Activated T-cell treated with anti-CD3 and anti-CD28 coated beads for 1 hour (primary cell): ENCODE measurements at places on chromosomes 2 and 18.

DNA sequence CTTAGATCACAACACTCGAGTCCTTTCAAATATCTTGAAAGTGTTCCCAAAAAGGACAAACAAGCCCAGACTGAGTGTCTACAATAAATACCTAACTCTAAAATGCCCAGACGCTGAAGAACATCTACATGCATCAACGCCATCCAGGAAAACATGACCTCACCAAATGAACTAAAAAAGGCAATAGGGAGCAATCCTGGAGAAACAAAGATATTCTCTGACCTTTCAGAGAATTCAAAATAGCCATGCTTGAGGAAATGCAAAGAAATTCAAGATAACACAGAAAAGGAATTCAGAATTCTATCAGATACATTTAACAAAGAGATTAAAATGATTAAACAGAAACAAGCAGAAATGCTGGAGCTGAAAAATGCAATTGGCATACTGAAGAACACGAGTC, 61.2 kb upstream of the CHN1 start:
- no peak for DNase-seq

DNA sequence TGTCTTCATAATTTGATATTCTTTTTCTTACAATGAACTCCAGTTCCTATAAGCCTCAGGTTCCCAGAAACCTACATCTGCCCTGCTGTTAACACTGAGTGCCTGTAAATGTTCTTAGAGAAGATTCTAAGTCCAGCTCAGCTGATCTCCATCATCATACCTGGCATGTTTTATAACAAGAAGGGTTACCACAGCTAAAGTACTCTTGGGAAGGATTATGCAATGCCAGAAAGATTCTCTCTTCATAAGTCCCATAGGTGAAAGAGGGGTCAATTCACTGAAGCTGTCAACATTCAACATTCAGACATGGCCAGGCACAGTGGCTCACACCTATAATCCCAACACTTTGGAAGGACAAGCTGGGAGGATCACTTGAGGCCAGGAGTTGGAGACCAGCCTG, 31.3 kb upstream of the PTPN4 start:
- no peak for DNase-seq

DNA sequence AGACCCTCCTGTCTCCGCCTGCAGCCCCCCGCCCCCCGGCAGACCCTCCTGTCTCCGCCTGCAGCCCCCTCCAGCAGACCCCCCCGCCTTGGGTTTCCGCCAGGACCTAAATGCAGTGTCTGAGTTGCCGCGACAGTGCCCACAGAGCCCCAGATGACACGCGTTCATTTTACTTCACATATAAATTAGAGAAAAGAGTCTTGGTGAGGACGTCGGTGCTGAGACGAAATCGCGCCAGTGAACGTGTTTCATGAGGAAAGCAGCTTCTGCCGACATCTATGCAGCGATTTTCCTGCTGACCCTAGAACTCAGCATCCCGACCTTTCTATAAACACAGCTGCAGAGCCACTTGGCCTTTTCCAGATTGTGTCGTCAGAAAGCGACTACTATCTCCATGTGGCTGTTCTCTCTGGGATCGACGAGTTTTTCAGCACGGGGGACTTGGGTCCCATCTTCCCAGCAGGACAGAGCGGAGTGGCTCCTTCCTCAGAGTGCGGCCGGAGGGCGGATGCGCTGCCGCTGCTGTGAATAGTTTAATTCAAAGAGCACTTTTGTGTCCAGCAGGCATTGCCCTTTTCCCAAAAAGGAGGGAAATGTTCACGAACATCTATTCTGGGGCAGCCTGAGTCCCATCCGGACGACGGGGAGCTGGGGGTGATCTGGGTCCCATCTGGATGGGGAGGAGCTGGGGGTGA, 136.7 kb downstream of the NFATC1 start:
- no peak for DNase-seq

- no peak for DNase-seq
Observed at GRCh38 chr18:2986150-2986865, 26.6 kb downstream of the LPIN2 start.

DNA sequence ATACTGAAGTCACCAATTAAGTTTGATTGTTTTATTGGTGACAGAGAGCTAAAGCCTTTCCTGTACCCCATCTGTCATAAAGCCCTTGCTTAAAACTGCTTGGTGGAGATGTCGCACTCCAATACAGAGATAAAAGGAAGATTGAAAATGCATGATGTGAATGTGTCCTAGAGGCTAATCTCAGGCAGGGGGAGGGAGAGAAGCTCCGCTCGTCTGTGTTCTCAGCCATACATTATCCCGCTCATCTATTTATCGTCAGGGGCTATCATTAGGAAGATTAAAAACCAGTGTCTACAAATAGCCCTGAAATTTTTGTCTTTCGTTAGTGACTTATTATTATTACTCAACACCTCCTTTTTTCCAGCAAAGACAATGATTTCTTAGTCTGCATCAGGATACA, 110.3 kb downstream of the CMPK2 start:
- no peak for DNase-seq

DNA sequence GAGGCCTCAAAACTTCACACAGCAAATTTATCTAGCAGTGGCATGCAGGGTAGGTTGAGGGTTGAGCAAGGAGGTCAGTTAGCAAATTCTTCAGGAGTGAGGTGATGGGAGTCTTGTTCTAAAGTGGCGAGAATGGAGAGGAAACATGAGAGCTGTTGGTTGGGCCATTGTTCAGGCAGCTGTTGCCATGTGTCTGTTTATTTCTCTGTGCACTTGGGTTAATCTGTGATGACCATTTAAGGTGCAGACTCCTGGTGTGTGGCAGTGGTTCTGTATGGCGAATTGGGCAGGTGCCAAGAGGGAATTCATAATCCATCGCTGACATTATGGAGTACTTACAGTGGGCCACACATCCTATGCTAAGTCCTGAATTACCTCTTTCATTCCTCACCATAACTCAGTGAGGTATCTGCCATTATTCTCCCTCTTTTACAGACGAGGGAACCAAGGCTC, 30.4 kb downstream of the TMEM178A start:
- no peak for DNase-seq

GRCh38 chr2:208175069-208175839, 11.9 kb upstream of the CRYGA start:
- peak; percentile 37 for DNase-seq

DNA sequence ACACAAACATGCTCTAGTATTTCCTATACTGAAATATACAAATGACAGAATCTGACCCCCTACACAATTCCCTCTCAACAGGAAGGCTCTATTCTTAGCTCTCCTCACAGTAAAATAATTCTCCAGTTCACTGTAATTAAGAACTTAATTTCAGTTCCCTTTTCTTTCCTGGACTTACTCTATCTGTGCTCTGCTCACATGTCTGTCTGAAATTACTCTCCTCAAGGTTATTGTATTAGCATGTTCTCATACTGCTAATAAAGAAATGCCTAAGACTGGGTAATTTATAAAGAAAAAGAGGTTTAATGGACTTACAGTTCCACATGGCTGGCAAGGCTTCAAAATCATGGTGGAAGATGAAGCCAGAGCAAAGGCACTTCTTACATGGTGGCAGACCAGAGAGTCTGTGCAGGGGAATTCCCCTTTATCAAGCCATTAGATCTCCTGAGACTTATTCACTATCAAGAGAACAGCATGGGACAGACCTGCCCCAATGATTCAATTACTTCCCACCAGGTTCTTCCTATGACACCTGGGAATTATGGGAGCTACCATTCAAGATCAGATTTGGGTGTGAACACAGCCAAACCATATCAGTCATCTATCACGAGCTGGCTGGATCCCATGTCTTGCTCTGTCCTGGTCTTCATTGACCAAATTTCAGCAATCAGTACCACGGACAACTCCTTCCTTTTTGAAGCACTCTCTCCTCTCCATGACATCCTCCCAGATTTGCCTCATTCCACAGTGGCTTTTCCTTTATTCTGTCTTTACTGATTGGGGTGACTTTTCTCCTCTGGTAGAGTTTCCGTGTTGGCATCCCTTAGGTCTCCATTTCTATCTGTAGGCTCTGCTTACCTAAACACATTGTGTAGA, 110.9 kb downstream of the GALR1 start:
- DNase-seq, result no peak

DNA sequence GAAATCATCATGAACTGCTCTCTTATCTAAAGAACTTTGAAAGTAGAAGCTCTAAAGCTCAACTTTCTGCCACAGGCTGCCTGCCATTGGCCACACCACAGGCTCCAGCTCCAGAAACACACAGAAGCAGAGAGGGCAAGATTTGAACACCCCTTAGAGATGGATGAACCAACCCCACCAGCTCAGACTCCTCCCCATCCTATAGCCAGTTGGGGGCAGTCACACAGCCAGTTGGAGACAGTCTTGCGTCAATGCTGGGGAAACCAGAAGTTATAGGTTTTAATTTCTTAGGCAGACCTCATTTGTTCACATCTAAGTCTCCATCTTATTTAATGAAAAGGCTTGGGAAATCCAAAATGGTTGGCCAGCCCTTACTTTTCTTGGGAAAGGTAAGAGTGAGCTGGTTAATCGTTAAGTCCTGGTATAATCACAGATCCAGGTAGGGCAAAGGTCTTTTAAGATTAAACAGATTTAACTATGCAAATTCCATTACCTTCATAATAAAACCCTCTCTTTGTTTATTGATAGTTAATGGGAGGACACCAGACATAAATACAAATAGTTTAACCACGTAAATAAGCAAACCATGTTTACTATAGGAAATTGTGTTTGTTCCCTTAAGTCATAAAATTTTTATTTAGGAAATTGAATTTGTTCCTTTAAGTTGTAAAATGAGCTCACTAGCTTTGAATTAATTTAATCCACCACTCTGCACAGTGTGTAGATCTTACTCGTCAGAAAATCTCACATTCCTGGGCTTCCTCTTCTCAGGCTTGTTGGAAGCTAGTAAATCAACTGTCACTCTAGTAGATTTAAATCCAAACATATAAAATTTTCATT, 28.0 kb downstream of the MRO start:
- no peak for DNase-seq

- DNase-seq, result no peak
Observed at GRCh38 chr18:79495591-79496071, 99.9 kb downstream of the NFATC1 start.

- no peak for DNase-seq
Observed at GRCh38 chr2:36461039-36461681, 105.6 kb downstream of the CRIM1 start.

DNA sequence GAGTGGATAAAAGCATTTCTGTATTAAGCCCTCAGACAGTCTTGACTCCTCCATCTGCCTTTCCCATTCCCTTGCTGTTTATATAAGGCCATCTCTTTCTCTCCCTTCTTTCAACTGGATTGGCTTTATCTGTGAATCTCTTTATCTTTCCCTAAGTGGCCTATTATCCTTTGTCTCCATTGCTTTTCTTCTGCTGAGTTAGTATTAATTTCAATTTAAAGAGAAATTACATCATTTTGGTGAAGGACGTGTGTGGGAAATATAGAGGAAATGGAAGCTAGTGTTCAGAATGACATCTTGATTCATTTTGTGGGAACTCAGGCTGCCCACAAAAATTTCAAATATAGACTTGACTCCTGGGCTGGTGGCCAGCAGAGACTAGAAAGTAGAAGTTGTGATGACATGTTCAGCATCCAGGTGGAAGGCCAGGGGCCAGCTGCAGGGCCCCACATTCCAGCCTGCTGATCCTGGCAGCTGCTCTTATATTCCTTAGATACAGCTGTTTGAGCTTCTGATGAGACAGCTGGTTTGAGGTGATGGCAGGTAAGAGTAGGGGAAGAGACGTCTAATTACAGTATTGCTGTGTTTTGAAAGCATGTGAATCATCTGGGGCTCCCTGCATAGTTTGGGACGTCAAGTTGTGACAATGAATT, 52.3 kb downstream of the DIS3L2 start:
- DNase-seq, result no peak

DNA sequence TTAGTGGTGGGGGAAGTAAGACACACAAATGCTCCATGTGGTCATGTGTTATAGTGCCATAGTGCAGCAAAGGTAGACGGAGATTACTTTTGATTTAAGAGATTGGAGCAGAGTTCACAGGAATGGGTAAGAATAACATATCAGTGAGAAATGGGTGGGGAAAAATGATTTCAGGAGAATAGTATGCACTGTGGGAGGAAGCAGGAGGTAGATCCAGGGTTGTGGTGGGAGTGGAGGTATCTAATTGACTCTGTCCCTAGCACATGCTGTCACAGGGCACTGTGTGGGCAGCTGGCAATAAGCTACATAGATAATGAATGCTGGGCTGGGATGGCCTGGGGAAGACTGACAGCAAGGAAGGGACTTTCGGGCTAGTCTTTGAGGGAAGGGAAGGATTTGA, 65.3 kb downstream of the STAT1 start:
- no peak for DNase-seq

DNA sequence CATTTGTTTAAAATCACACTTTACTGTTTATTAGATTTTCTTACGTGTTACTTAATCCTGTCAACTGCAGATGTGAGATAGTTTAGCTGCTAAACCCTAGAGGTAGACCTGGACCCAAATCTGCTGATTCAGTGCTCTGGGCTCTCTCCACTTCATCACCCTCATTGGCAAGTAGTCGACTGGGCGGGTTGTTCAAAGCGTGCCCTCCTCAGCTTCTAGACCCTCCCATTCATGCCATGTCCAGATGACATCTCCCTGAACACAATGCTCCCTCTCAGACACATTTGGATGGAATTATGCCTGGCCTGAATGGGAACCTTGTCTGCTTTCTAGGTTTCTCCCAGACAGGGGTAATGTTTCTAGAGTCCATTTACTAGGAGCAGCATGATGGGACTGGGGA, 43.7 kb downstream of the RPIA start:
- DNase-seq, result no peak

DNA sequence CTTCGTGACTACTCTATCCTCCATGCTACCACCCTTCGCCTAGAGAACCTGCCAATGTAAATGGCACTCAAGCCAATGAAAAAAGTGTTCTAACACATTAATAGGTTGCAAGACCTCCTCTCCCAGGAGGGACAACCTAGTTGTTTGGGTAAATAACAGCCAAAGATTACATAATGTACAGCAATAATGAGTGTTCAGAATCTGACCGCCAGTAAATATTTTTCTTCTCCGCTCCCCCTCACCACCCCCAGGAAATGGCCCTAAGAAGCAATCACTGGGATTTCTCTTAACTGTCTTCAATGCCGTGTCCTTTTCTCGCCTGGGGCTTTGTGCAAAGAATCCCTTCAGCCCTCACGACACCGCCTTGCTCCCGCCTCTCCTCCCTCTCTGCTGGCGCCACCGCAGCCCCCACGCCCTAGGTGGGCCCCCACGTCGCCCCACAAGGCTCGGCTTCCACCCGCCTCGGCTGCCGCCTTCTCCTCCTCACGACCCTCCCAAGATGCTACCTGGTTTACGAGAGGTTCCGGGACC, 458 bp downstream of the HYCC2 start:
- no peak for DNase-seq

GRCh38 chr2:55363636-55364035, 56.0 kb downstream of the CCDC88A start:
- DNase-seq, result no peak

GRCh38 chr2:230949966-230950873, 25.2 kb upstream of the GPR55 start:
- no peak for DNase-seq

DNA sequence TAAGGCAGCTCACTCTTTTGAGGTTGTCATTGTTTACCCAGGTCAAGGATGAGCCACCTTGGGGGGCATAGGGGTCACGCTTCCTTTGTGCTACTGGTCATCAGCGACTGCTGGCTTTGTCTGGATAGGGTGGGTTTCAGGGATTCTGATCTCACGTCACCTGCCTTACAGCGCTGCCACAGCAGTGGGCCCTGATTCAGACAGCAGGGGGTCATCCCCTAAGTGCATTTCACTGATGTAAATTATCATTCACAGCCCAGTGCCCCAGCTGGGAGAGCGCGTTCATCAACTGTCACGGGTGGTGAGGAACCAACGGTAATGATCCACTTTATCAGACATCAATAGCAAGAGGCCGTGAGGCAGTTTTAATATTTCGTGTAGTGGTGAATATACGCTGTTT, 291.2 kb downstream of the NEDD4L start:
- no peak for DNase-seq

- DNase-seq, result no peak
Observed at GRCh38 chr2:23028106-23028505, 356.9 kb upstream of the KLHL29 start.
